ENCODE measurements at places on chromosomes 6 and 20.

GRCh38 chr6:55034752-55035151, 139.6 kb upstream of the HCRTR2 start:
- DNase-seq = no peak

GRCh38 chr6:157982563-157983405, 1.1 kb downstream of the SYNJ2 start:
- no peak for DNase-seq

GRCh38 chr20:56360133-56360907, 1.5 kb downstream of the FAM210B start:
- no peak for DNase-seq

DNA sequence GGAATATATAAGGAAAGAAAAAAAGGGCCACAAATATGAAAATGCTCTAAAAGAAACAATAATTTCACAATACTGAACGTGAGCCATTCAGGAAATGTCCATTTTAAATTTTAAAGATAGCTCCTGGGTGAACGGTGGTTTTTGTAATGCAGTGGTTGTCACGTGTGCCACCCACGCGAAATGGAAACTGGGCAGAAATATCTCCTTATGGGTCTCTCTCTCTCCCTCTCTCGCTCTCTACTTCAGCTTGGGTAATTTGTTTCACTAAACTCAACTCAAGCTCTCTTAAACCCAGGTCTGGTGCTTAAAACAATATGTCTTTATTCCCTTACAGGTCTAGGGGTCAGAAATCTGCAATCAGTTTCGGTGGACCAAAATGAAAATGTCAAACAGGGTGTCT, 150.8 kb downstream of the OR2B2 start:
- DNase-seq = no peak

GRCh38 chr6:137170266-137171052, 3.0 kb downstream of the IL22RA2 start:
- DNase-seq = no peak

DNA sequence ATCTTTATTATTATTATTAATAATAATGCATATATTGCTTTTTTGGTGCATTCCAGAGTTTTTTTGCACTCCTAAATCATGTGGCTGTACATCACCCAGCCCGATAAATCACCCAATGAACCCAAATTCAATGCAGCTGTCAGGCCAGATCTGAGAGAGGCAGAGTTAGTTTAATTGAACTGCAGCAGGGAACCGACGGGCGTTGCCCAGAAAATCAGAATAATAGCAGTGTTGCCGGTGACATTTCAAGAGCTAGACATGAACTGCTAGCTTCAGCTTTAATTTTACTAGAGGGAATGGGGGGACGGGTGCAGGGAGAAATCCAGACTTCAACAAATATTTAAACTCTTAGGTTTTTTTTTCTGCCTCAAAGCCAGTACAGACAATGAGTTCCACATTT, 135.0 kb downstream of the CLIC5 start:
- DNase-seq = no peak

GRCh38 chr20:10330071-10330470, 104.0 kb downstream of the MKKS start:
- DNase-seq = no peak

- no peak for DNase-seq
These were observed 82.6 kb downstream of the TBX18 start for GRCh38 chr6:84681693-84682326.

- DNase-seq = no peak
These were observed 76.3 kb downstream of the PERP start for GRCh38 chr6:138030872-138031271.

- DNase-seq = no peak
These were observed 415.6 kb upstream of the BTBD3 start for GRCh38 chr20:11502061-11502460.

DNA sequence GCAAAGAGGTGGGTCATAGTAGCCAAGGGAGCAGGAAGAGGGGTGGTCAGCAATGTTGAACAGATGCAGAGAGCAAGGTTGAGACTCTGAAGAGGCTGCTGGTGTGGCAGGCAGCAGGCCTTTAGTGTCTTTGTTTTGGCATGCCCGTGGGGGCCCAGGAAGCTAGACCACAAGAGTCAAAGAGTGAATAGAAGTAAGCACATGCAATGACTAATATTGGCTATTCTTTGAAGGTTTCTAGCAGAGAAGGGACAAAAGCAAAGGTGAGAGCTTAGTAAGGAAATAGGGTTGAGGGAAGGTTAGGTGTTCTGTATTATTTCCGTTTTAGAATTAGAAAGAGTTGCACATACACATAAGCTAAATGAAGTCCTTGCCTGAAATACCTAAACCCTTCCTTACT, 18.8 kb downstream of the TDRD6 start:
- DNase-seq = no peak

GRCh38 chr6:129590408-129591022, 119.5 kb downstream of the ARHGAP18 start:
- DNase-seq = no peak

DNA sequence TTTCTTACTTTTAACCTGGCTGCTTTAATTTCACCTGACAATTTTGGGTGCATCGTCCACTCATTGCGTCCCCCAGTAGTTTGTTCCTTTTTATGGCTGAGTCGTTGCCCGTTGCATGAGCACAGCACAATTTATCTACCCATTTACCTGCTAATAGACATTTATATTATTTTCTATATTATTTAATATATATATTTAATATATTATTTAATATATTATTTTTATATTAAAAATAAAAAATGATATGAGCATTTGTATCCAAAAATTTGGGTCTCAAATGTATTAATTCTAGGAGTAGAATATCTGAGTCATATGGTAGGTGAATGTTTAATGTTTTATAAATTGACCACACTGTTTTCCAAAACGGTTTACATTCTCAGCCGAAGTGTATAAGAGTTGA, 300.2 kb downstream of the THBS2 start:
- no peak for DNase-seq

DNA sequence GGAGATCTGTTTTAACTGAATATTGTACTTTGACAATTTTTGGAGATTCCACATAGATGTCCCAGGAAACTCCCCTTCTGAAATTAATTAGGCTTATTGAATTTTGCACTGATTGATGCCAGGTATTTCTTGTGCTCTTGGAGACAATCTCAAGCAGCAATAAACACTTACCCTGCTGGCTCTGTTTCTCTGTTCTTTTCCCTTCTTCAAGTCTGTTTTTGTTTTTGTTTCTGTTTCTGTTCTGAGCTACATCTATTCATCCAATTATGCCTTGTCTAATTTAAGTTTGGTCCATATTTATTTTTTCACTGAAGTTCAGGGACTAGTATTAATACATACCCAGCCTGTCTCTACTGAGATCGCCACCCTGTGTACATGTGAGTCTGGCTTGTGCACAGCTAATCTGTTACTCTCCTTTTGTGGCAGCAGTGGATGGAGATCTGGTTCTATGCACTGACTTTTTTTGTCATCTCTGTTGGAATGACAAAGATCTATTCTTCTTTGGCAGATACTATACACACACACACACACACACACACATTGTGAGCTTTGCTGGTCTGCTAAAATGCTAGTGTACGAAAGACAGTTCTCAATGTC, 51.9 kb downstream of the IL22RA2 start:
- DNase-seq = no peak

GRCh38 chr6:28929887-28930620, 6.3 kb upstream of the TRIM27 start:
- no peak for DNase-seq

DNA sequence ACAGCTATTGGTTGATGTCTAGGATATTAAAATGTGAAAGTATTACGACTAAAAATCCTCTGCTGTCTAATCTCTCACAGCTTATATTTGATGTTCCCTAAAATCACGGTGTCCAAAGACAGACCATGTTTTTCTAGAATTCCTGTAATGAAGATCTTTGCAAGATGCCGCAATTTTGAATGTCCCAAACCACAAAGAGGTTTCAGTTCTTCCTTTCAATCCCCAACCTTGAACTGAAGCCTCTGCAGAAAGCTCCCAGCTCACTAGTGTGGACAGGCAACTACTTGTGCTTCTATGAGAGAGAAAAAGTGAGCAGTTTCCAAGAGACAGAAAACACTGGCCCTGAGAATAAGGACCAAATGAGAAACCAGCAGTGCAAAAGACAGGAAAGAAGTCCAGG, 370.1 kb downstream of the FOXA2 start:
- DNase-seq = no peak

DNA sequence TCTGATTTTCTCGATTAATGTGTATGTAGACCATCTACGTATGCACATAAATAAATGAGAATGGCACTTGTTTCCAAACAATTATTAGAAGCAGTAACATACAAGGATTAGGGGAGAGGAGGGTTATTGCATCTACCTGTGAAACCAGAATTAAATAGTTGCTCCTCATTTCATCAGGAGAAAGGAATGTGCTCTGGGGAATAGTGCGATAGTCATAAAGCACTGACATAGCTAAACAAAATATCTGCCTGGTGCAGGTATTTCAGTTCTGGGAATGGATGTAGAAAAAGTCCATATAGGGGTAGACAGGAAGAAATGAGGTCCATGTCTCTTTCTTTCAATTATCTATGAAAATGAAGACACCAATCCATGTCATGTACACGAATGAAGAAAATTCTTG, 1.6 kb upstream of the ID4 start:
- no peak for DNase-seq

DNA sequence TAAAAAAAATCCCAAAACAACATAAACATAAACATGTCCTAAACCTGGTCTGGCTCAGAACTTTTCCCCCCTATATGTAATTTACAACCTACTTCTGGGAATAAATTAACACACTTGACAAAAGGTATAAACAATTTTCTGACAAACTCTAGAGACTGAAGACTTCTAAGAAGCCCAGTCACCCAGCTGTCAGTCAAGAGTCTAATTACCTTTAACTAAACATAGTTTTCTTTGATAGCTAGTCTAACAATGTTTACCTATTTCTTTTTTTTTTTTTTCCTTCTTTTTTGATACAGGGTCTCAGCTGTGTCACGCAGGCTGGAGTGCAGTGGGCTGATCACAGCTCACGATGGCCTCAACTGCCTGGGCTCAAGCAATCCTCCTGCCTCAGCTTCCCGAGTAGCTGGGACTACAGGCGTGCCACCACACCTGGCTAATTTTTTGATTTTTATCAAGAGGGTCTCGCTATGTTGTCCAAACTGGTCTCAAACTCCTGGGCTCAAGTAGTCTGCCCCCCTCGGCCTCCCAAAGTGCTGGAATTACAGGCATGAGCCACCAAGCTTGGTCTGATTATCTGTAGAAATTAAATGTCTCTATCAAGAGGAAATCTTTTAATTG, 932 bp upstream of the UBR2 start:
- no peak for DNase-seq

GRCh38 chr6:1747003-1747402, 137.3 kb downstream of the FOXC1 start:
- DNase-seq = no peak

GRCh38 chr20:57657535-57658446, 37.6 kb upstream of the ZBP1 start:
- no peak for DNase-seq

DNA sequence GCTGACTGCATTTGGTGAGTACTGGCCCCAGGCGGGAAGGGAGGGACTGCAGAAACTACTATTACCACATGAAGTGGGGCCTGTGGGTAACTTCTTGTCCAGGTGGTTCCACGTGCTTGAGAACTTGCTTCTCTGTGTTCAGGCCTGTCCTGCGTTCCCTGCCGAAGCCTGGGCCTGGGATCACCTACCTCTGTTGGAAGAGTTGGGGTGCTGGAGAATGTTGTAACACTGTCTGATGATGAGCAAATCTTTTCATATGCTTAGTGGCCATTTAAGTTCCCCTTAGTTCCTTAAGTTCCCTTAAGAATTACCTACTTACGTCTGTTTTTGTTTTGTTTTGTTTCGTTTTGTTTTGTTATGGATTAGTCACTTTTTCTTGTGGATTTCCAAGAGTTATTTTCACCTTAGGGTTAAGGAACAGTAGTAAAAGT, 154.4 kb downstream of the DTNBP1 start:
- no peak for DNase-seq

DNA sequence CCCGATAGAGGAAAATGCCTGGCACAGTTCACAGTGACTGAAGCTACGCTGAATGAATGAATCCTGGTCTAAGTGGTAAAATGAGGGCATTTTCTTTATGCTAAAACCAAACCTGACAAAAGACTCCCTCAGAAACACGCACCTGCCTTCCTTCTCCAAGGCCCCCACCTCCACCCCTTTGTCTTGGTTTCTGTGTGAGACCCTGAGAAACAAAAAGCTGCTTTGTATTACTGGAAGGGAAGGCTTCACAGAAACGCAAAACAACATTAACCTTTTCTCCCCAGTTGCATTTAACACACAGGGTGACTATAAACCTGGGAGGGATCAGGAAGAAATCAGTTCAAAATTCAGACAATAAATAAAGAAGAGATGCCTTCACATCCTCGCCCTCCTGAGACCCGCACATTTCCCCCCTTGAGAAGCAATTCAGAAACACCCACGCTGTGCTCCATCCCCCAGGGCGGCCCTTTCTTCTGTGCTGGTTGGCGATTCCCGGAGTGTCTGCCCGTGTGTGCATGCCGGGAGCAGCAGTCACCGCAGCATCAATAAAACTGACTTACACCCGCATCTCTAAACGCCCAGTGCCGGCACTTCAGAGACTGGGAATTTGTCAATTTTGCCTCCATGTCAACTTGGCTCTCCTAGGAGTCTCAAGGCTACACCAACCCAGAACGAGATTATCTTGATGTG, 67.2 kb upstream of the TRAF3IP2 start:
- DNase-seq = no peak

GRCh38 chr6:163830641-163831040, 416.1 kb downstream of the QKI start:
- DNase-seq = no peak

- DNase-seq = no peak
These were observed 770 bp downstream of the KIF3B start for GRCh38 chr20:32278199-32278643.

DNA sequence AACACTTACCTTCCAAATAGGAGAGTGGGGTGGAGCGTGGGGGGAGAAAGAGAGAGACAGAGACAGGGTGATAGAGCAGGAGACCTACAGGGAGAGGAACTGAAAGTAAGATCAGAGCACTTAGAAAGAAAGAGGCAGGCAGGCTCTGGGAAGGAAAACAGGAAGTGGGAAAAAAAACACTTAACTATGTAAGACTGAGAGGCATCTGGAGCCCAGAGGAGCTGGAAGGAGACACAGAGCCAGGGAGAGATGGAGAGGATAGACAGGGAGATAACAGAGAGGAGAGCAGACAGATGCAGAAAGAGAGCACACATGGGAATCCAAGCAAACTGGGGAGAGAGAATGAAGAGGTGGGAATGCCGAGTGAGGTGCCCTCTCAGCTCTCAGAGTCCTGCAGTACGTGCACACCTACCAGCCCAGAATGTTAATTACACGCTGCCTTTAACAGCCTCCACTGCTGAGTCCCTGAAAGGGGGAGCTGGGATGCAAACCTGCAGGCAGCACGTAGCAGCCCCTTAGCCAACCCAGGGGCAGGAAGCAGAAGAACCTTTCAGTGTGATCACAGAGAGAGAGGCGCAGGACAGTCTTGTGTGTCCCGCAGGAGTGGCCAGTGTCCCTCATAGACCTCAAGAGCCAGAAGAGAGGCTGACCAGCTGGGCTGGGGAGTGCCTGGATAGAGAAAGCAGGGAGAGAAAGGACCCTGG, 132.7 kb upstream of the LRFN2 start:
- no peak for DNase-seq

GRCh38 chr6:132443206-132443605, 41.9 kb upstream of the MOXD1 start:
- DNase-seq = no peak
